ENCODE measurements at places on chromosomes 5 and 9.

- DNase-seq = no peak
Observed at GRCh38 chr5:107184871-107185270, 485.9 kb downstream of the EFNA5 start.

DNA sequence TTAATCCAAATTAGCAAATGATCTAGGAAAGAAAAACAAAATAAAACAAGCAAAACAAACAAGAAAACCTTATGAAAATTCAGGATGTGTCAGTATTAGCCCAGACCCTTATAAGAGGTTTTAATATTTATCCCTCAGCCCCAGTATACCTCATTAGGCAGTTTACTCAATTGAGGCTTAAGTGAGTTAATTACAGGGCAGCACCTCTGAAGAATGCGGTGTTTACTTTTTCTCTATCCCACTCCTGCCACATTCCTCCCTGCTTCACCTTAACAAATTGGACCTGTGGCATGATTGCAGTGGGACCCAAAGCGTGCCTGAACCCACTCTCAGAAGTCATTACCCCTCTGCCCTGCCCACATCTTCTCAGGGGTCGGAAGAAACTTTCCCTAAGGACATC lies 67.1 kb downstream of the SIL1 start:
- no peak for DNase-seq

- no peak for DNase-seq
Observed at GRCh38 chr9:112169368-112169767, 5.7 kb downstream of the SUSD1 start.

GRCh38 chr5:12695651-12696050 lies 791.4 kb upstream of the CTNND2 start:
- DNase-seq = no peak

DNA sequence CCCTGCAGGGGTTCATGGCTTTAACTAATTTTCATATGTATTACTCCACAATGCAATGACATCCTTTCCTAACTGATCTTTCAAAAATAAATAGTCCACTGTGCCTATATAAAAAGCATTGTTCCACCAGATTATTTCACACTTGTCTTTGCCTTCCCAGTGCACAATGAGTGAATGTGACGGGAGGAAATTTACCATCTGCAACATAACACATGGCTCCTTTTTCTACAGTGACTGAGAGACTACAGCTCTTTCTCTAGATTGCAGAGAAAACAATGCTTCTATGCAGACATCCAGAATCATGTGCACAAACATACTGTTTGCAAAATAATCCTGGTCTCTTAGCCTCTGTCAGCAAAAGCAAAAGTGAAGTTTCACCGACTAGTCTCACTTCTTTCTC lies 483.7 kb upstream of the PIK3R1 start:
- no peak for DNase-seq

DNA sequence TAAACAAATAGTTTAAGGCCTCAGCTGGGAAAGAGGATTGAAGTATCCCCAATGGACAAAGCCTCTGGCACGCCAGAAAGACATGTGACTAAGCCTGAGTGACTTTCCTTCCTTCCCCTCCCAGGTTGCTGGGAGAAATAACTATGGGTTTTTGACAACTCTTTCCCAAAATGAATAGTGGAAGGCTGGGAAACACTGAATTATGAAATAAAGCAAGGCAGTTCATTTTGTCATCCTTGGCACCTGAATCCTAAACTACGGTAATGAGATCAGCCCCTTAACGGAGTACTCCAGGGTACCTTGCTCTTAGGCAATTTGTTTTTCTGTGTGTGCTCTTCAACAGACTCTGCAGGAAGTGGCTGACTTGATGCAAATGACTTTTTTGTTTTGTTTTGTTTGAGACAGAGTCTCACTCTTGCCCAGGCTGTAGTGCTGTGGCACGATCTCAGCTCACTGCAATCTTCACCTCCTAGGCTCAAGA lies 75.2 kb downstream of the LMNB1 start:
- no peak for DNase-seq

GRCh38 chr9:81499594-81499993 lies 189.8 kb downstream of the TLE1 start:
- DNase-seq = no peak

- no peak for DNase-seq
Observed at GRCh38 chr9:20930836-20931235, 100.6 kb downstream of the HACD4 start.

GRCh38 chr5:143887903-143888665 lies 76.1 kb downstream of the HMHB1 start:
- DNase-seq = no peak

DNA sequence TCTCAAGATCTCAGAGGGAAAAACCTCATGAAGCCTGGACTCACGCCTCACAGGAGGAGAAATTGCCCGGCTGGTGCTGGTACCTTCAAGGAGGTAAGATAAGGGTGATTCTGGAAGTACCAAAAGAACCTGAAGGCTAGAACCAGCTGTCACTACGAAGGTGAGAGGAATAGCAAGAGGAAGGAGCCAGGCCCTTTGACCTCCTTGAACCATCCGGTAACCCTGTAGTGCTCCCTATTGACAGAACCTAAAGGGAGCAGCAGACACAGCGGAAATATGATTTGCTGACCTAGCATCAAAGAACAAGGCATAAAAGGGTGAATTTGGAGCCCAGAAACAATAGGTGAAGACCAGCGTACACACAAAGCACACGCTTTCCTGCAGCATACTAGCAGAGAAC lies 92.2 kb downstream of the DOCK8 start:
- no peak for DNase-seq

DNA sequence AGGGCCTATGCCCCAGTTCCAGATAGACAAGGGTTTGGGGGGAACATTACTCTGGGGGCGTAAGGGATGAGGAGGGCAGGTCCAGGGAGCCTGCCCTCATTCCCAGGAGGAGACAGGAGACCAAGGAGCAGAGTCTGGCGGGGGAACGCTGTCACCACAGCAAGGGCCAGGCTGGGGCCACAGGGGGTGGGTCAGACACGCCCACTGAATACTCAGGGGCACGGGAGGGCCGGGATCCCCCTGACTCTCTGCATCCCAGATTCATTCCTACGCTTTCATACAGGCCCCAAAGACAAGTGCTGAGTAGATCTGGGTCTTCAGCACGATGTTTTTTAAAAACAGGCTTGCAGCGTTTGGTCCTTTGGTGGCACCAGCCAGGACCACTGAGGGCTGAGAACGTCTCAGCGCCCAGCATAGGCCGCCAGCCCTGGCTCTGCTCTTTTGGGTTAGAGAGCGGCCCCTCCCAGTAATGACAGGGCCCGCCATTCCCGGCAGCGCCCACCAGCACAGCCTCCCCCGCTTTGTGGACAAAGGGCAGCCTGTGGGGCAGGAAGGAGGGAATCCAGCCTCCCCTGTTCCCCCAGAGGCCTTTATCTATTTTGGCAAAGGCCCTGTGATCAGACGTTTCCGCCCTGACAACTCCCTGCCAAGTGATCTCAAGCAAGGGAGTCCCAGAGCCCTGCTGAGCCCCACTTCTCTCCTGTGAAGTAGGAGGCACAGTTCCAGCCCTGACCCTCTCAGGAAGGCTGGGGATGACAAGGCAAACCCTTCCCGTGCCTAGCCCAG lies 24.9 kb downstream of the NEK6 start:
- no peak for DNase-seq

DNA sequence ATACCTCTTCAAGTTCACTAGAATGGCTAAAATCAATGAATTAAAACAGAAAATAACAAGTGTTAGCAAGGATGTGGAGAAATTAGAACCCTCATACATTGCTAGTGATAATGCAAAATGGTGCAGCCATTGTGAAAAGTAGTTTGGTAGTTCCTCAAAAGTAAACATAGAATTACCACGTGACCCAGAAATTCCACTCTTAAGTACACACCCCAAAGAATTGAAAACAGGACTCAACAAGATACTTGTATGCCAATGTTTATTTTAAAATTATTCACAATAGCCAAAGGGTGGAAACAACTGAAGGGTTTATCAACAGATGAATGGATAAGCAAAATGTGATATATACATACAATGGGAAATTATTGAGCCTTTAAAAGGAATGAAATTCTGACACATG lies 70.3 kb downstream of the BARX1 start:
- DNase-seq = no peak

DNA sequence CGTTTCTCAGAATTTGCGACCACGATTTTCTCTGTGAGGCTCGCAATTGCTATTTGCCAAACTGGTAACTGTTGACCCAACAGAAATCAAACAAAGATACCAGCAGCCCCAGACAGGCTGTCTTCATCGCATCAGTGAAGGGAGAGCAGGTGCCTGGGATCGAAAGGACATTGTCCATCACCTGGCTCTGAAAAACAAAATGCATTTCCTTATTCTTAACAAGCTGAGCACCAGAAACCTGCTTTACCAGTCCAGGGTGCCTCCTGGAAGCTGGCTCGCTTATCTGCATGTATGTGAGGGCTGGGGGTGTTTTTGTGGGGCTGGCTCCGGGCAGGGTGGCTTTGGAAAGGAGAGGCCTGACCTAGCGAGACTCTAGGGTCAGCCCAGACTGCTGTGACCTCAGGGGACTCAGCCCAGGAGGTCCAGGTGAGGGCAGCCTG lies 24.7 kb downstream of the WWC1 start:
- no peak for DNase-seq

- DNase-seq = no peak
Observed at GRCh38 chr5:154757814-154758406, 2.7 kb downstream of the LARP1 start.

DNA sequence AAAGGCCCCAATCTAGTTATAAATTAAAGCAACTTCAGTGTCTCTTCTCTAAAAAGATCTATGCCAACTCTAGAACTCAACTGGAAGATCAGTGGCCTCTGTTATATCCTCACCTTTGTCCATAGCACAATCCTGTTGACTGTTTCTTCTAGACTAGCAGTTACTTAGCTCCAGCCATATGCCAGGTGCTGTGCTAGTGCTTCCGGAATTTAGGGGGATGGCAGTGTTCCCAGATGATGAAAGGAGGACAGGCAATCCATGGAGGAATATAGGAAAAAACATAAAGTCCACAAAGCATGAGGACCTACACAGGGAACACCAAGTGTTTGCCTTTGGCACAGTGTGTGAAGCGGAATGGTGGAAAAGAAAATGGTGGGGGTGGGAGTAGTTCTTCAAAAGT lies 214.3 kb downstream of the MAPKAP1 start:
- no peak for DNase-seq
